ENCODE measurements at places on chromosomes 7 and 10.
A peak's percentile ranks its signal among the peaks of the same experiment; 100 is the strongest.

DNA sequence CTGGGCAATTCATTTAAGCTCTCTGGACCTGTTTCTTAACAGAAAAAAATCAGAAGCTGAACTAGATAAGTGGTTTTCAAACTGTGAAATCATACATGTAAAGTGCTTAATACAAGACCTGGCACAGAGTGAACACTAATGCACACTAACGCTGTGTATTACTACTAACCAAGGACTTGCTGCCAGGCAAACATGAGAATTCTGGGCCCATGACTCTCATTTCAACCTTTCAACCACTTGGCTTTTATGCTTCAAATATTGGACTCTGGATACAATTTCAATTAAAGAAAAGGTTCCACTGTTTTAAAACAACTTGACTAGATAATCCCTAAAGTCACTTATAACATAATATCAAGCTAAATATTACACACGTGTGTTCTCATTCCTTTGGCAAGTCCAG, 73.4 kb downstream of the SRPK2 start:
- H3K36me3 ChIP-seq: no peaks in the 10 kb centered on the region
- DNase-seq: no peak
- no peak overlapping the region for H3K27ac ChIP-seq
- peaks cover 15% of the 10 kb centered on the region for H3K4me1 ChIP-seq

DNA sequence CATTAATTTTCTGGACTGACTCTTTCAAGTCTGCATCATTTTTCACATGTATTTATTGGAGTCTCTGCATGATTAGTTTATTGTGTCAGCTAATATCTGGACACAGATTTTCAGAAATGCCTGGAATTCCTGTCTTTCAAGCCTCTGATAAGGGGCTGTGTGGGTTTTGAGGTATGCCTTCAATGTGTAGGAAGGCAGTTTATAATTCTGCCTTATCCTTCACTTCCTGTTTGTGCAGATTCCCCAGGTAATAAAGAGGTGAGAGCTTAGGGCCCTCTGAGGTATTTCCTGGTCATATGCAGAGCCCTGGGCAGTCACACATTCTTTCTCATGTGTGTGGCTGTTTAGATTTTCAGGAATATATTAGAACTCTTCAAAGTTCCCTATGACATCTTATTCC, 79.4 kb upstream of the PRKCQ start:
- H3K27ac ChIP-seq: no peak overlapping the region
- DNase-seq: no peak
- peaks cover 14% of the 10 kb centered on the region for H3K27me3 ChIP-seq
- no peaks in the 10 kb centered on the region for H3K4me1 ChIP-seq
- H3K4me3 ChIP-seq: no peak overlapping the region

GRCh38 chr7:98755138-98755898, 114.5 kb downstream of the TMEM130 start:
- no peak overlapping the region for H3K27ac ChIP-seq
- no peaks in the 10 kb centered on the region for H3K27me3 ChIP-seq
- no peak overlapping the region for H3K4me3 ChIP-seq
- DNase-seq: peak; percentile 32
- no peaks in the 10 kb centered on the region for H3K36me3 ChIP-seq

DNA sequence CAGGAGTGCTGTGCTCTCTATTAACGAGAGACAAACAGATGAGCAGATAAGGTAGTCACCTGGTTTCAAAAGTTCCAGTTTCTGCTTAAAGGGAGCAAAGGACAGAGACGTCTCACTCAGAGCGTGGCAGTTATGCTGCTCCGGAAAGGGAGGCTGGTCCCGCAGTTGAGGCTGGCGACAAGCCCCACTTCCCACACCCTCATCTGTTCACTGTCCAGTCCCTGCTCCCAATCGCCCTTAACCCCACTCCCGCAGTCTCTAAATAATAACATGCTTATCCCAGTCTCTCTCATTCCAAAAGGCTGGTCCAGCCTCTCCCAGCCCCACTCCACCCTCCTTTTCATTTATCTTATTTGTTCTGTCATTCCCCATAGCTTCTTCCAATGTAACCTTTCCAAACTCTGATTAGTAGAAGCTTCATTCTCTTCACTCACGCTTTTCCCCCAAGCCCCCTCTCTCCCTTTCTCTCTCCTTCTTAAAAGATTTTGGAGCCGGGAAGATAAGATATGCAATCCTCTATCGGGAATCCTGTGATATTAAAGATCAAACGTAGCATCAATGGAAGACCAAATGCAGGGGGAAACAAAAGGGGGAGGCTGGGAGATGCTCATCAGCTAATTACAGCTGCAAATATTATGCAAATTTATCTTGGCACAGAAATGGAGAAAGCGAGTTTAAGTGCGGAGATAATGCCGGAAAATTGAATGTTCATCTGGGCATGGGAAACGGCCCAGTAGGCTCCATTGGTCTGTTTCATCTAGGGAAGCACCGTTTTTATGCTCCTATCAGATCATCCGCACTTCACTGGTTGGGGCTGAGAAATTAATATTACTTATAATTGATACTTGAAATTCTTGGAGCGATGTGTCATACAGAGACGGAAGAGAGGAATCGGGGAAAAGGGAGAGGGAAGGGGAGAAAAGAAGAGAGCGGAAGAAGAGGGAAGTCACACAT, 16.3 kb upstream of the GATA3 start:
- DNase-seq: no peak
- peaks cover 24% of the 10 kb centered on the region for H3K4me1 ChIP-seq
- peaks cover 96% of the 10 kb centered on the region for H3K27me3 ChIP-seq
- no peak overlapping the region for H3K27ac ChIP-seq
- no peaks in the 10 kb centered on the region for H3K36me3 ChIP-seq

GRCh38 chr10:118729200-118729599, 25.6 kb downstream of the CACUL1 start:
- peak overlapping the region; percentile 9 for H3K27ac ChIP-seq
- peaks cover 76% of the 10 kb centered on the region for H3K4me1 ChIP-seq
- H3K36me3 ChIP-seq: no peaks in the 10 kb centered on the region
- no peak overlapping the region for H3K4me3 ChIP-seq
- H3K27me3 ChIP-seq: no peaks in the 10 kb centered on the region

- H3K27ac ChIP-seq: no peak overlapping the region
- no peak overlapping the region for H3K4me3 ChIP-seq
- no peaks in the 10 kb centered on the region for H3K27me3 ChIP-seq
- no peaks in the 10 kb centered on the region for H3K36me3 ChIP-seq
- H3K4me1 ChIP-seq: no peaks in the 10 kb centered on the region
These were observed 286.9 kb downstream of the KCNMA1 start for GRCh38 chr10:77350711-77351119.

Measured in adrenal gland (tissue), 19 donors.